CD4-positive, alpha-beta T cell treated with Interleukin-2 at 100 ng/mL for 4 hours (primary cell): ENCODE measurements at places on chromosomes 2 and 18.

DNA sequence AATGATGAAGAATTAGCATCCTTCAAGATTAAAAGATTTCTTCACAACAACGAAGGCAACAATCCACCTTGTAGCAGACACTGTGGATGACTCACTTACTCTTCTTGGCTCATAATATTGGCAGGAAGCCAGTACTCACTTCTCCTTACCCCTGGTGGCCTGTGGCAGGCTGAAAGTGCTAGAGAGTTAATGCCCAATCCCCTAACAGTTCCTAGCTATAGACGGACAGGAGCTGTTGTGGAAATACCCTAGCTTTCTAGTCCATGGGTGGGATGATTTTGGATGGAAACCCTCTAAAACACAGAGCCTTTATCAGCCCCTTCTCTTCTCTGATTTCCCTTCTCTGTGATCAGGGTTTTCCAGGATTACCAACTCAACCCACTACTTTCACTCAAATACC is 128.6 kb upstream of the NYAP2 start:
- DNase-seq = peak; percentile 44

GRCh38 chr2:8543060-8543382 is 138.8 kb upstream of the ID2 start:
- no peak for DNase-seq

GRCh38 chr2:143261986-143262385 is 132.8 kb downstream of the ARHGAP15 start:
- peak; percentile 75 for DNase-seq

DNA sequence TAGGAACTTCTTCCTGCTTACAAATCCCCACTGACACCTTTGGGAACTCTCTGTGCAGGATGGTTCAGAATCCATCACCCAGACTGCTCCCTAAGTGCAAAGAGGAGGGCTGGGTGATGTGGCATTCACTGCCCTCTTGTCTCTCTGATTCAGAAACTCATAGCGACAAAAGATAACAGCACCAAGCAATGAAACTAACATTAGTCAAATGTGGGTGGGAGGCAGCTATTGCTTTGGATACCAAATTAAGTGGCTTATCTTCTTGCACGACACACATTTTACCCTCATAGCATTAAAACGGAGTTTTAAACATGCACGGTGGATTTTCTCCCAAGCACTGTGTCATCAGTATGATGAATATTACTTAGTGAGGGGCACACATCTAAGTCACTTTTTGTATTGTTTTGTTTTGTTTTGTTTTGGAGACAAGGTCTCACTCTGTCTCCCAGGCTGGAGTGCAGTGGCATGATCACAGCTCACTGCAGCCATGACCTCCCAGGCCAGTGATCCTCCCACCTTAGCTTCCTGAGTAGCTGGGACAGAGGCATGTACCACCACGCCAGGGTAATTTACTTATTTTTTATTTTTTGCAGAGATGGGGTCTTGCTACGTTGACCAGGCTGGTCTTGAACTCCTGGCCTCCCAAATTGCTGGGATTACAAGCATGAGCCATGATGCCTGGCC is 40.9 kb upstream of the NEB start:
- DNase-seq = no peak

GRCh38 chr2:39394516-39394961 is 42.5 kb downstream of the MAP4K3 start:
- no peak for DNase-seq

DNA sequence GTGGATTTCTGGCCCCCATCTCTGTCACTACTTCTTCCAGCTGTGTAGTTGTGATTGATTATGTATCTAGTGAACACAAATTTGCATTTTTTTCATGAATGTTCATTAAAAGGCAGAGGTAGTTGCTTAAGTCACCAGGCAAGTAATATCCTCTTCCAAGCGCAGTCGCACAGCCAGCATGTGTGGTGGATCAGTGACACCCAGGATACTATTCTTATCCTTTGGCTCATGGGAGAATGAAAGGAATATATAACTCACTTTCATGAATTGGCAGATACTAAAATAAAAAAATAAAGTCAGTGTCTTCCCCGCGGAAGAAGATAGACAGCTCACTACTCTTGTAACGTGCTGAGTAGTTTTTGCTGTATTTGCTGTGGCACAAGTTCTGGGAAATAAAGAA is 387.8 kb downstream of the CDH7 start:
- no peak for DNase-seq

- DNase-seq = peak; percentile 24
Observed at GRCh38 chr18:11871501-11871900, 20.3 kb downstream of the CHMP1B start.

GRCh38 chr2:113201496-113202304 is 27.9 kb downstream of the PSD4 start:
- no peak for DNase-seq

GRCh38 chr2:36748166-36748565 is 51.7 kb downstream of the VIT start:
- no peak for DNase-seq

DNA sequence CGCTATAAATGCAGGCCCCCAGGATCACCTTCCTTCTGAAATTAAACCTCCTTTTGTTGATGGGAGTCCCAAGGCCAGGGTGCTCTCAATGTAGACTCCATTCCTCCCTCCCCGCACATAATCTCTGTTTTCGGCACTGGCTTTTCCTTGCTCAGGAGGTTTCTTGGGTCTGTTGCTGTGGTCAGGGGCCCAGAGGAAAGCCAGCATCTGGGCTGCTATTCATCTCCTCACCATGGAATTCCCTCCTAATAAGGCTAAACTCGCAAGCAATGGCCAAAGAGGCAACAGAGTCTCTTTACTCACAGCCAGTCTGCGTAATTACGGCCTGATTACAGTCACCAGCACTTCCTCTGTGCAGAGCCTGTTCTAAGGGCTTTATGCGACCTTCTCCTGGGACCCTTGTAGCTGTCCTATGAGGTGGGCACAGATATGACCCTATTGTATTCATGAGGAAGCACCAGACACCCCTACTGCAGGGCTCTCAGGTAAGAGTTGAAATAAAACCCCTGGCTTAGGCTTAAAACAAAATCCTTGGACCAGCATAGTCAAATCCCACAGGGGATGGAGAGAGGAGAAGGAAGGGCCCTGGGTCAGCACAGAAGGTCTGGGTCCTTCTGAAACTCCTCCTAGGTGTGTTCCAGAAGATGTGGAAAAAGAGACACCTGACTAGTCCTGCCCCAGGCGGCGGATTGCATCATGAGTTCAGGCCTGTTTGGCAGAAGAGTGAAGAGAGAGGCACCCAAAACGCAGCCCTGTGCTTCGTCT is 105.0 kb upstream of the SH3BP4 start:
- no peak for DNase-seq

GRCh38 chr2:60806988-60807681 is 51.1 kb downstream of the PAPOLG start:
- DNase-seq = peak; percentile 49

DNA sequence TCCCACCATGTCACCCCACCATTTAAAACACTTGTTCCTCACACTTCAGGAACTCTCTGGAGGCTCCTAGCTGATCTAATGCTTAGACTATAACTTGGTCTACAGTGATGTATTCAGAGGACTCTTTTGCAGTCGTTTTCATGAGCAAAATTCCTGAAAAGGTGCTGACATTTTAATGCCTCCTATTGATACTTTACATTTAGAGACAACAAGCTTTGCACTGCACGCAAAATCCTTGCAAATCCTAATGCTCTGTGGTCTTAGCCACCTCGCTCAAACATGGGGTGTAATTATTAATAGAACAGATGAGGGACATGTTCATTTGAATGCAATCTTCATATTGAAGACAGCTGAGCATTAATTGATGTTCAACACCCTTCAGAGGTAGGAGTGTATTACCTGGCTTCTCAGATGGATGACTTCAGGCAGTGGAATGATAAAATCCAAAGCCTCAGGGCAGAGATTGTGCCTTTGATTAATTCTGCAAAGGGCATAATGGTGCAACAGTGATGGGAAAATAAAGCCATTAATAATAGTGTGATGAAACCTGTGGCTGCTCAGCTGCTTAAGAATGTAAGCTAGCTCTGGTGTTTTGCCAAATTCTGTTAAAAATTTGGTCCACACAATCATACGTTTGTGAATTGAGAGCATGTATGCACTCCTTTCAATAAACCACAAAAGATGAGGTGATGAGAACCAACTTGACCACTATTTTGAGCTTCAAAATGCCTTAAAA is 5.4 kb downstream of the CTAGE1 start:
- DNase-seq = no peak

DNA sequence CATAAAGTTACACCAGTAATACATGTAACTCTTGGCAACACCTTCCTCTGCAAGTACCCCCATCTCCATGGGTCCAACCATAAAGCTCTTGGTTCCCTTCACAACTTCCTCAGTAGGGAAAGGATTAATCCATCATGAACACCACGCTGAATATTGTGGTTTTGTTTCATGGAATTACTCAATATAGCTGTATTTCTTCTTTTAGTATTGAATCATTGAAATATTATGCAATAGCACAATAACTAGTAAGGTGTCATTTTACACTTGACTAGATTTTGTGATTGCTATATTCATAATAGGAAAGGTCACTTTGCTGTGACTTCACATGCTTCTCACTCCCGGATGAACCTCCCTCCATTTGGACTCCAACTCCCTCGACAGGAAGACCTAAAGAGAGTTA is 29.7 kb upstream of the PID1 start:
- DNase-seq = no peak

GRCh38 chr2:135815269-135815668 is 21.7 kb downstream of the LCT start:
- DNase-seq = no peak

- DNase-seq = peak; percentile 30
Observed at GRCh38 chr18:61554117-61554776, 221.0 kb downstream of the CDH20 start.

GRCh38 chr2:161708350-161708975 is 84.2 kb downstream of the SLC4A10 start:
- DNase-seq = peak; percentile 25

GRCh38 chr2:47180531-47180930 is 25.4 kb upstream of the STPG4 start:
- DNase-seq = no peak

DNA sequence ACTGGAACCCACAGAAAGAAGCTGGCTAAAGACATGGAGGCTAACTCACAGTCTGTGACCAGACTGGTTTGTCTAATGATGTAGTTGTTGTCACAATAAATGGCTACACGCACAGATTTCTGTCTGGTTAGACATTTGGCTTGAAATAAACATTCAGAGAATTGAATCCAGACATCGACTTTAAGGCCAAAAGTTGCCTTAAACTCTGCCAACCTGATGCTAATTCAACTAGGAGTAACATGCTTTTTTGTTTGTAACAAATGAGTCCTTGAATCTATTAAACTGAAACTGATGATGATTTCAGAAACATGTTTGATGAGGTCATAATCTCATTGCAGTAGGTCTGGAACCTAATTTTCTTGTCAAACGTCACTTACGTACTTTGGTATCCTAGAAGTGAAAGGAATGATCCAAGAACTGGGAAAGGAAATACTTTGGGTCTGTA is 123.8 kb downstream of the ERBB4 start:
- DNase-seq = no peak

DNA sequence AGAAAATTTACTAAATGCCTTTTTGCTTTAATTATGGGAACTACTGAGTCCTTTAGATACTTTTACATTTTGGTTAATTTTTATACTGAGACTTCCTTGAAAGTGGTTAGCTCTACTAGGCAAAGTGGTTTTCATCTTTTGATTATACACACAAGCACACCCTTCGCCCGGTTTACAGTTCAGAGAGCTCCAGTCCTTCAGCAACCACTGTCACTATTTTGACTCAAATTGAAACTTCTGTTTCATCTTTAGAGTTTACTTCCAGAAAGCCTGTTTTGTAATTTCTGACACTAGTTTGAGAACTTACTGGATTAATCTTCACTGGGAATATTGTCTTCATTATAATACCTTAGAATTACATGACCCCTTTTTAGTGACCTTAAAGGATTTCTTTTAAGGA is 140.3 kb upstream of the FOSL2 start:
- peak; percentile 43 for DNase-seq

- no peak for DNase-seq
Observed at GRCh38 chr2:24054366-24055010, 4.9 kb downstream of the FKBP1B start.

DNA sequence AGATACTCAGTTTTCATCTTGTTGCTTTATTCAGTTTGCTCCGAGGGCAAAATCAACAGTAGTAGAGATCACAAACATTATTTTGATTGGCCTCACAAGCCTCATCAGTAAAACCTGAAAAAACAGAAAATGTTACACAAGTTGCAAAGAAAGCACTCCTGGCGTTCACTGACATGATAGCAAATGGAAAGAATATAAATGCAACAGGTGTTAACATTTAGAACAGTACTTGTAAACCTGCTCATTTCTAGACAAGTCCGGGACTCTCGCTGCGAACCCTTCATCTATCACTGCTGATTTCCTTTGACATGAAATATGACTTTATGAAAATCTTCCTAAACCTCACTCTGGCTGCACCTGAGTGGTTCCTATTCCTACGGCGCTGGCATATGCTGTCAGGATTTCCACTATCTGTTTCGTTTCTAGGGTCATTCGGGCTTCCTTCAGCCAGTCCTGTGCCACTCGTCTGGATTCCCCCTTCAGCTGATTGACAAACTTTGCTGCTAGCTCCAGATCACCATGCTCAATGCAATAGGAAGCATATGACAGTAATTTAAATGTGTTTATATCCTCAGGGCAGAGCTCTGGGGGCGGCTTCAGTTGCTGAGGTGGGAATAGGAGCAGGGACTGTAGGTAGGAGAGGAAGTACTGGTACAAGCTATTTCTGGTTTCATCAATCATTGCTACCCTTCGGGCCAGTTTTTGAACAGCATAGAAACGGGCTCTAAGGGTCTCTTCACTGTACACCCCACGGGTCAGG is 38.1 kb downstream of the PTCD3 start:
- no peak for DNase-seq

GRCh38 chr18:35470435-35470834 is 27.3 kb downstream of the INO80C start:
- DNase-seq = no peak

GRCh38 chr2:240358821-240359397 is 76.6 kb upstream of the GPC1 start:
- no peak for DNase-seq

GRCh38 chr2:224546926-224547325 is 38.2 kb downstream of the CUL3 start:
- DNase-seq = no peak

- DNase-seq = no peak
Observed at GRCh38 chr2:43278564-43279220, 52.3 kb upstream of the ZFP36L2 start.

GRCh38 chr18:22567794-22568193 is 150.1 kb upstream of the CTAGE1 start:
- DNase-seq = no peak

GRCh38 chr18:58128381-58129374 is 84.7 kb downstream of the NEDD4L start:
- DNase-seq = no peak

GRCh38 chr18:48994044-48994651 is 43.4 kb upstream of the SMAD7 start:
- DNase-seq = no peak

GRCh38 chr2:188788621-188789020 is 185.6 kb upstream of the COL3A1 start:
- DNase-seq = no peak

GRCh38 chr18:35497027-35497369 is 762 bp downstream of the INO80C start:
- DNase-seq = no peak

GRCh38 chr18:72329533-72329932 is 214.6 kb downstream of the CBLN2 start:
- no peak for DNase-seq

GRCh38 chr2:28755421-28755820 is 3.8 kb downstream of the PPP1CB start:
- DNase-seq = no peak

- DNase-seq = no peak
Observed at GRCh38 chr2:72924353-72925240, 7.3 kb downstream of the EMX1 start.
